ENCODE measurements at places on chromosomes 11 and 22.

DNA sequence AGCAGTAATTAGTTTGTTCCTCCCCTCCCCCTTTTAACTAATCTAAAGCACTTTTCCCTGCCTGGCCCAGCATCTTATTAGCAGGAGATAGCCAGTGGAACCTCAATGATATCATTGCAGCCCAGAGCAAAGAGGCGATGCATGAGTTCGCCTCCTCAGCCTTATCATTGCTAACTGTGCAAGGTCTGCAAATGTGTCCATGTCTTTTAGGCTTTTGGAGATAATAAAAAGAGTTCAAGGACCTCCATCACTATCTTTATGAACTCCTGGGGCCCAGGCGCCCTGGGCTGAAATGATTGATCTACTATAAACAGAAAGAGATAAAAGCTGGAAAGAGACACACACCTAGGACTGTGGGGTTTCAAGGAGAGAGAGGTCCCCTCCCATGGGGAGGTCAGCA is 124.2 kb upstream of the TBCEL start:
- DNase-seq: no peak

- DNase-seq: no peak
Observed at GRCh38 chr11:11821899-11822298, 19.9 kb upstream of the USP47 start.

GRCh38 chr11:845872-846495 is 3.3 kb downstream of the TSPAN4 start:
- DNase-seq: no peak

GRCh38 chr11:8810540-8811301 is 100.3 kb upstream of the AKIP1 start:
- DNase-seq: peak; percentile 80

DNA sequence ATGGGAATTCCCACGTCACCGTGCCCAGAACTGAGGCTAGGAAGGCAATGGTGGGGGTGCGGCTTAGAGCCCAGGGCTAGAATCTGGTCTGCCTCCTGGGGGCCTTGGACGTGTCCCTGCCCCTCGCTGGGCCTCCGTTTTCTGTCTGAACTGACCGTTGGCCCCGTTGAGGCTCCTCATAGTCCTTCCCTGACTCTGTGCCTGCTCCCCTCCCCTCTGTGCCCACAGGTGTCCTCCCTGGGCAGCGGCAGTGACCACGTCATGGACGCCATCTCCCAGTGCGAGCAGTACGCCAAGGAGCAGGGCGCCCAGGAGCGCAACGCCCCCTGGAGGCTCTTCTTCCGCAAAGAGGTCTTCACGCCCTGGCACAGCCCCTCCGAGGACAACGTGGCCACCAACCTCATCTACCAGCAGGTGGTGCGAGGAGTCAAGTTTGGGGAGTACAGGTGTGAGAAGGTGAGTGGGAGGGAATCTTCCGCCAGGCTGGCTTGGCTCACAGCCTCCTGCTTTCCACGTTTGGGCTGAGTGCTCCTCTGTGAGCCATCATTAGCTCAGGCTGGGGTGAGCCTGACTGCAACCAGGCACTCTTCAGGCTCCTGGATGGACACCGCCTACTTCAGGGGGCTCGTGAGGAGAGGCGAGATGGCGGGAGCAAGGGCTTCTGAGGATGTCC is 63.9 kb downstream of the MYO7A start:
- DNase-seq: peak; percentile 63

GRCh38 chr11:71949034-71949433 is 20.2 kb downstream of the RNF121 start:
- no peak for DNase-seq

- no peak for DNase-seq
Observed at GRCh38 chr11:77093987-77094840, 8.4 kb upstream of the OMP start.

DNA sequence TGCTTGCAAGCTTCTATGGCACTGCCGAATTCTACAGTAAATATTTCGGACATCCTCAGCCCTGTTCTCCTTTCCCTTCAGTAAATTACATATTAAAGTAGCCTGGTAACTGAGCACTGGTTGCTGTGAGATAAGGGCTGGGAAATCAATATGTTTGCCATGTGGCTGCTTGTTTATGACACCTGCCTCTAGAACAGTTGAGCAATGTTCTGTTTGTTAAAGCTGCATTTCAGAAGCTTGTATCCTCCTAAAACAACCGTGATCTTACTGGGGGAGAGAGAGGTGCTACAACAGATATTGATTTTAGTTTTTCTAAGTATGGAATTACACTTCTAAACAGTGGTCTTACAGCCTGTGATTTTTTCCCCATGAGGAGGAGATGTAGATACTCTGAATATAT is 39.4 kb downstream of the ZBTB16 start:
- DNase-seq: no peak

- no peak for DNase-seq
Observed at GRCh38 chr11:83061883-83062282, 9.8 kb downstream of the RAB30 start.

DNA sequence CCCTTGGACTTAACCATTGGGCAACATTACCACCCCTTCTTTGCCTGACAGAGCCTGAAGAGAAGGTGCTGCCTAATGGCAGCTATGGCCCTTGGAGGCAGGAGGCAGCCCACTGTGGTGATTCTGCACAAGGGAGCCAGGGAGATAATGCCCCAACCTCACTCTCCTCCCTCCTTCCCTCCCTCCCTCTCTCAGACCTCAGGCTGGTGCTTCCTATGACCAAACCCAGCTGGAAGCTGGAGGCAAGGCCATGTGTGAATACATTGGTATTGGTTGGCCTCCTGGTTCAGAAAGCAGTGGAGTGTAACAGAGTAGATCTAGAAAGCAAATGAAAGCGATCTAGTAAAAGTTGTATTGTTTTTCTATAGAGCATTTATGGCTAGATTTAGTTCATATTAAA is 233.1 kb downstream of the CSNK2A3 start:
- DNase-seq: no peak
